ENCODE measurements at places on chromosomes 2 and 18.

DNA sequence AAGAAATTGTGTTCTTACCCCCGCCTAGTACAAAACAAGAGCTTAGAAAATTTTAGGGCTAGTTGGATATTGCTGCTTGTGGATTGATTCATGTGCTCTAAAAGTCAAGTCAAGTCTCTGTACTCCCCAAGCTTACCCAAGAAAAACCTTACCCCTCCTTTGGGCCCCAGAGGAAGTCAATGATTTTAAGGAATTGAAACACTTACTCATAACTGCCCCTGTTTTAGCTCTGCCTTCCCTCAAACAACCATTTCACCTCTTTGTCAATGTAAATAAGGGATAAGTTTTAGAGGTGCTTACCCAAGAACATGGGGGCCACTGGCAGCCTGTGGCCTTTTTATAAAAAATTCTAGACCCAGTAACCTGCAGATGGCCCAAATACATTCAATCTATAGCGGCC lies 136.6 kb upstream of the RMP24 start:
- DNase-seq, result no peak

DNA sequence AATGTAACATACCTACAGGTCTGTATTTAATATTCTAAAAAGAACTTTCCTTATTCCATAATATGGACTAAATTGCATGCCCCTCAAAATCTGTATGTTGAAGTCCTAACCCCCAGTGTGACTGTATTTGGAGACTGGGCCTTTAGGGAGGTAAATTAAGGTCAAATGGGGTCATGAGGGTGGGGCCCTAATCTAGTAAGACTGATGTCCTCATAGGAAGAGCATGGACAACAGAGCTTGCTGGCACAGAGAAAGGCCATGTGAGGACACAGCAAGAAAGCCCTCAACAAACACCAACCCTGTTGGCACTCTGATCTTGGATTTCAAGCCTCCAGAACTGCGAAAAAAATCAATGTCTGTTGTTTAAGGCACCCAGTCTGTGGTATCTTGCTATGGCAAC lies 18.6 kb downstream of the SF3B1 start:
- DNase-seq, result no peak

GRCh38 chr2:111118981-111119821 lies 1.5 kb upstream of the BCL2L11 start:
- DNase-seq, result no peak

DNA sequence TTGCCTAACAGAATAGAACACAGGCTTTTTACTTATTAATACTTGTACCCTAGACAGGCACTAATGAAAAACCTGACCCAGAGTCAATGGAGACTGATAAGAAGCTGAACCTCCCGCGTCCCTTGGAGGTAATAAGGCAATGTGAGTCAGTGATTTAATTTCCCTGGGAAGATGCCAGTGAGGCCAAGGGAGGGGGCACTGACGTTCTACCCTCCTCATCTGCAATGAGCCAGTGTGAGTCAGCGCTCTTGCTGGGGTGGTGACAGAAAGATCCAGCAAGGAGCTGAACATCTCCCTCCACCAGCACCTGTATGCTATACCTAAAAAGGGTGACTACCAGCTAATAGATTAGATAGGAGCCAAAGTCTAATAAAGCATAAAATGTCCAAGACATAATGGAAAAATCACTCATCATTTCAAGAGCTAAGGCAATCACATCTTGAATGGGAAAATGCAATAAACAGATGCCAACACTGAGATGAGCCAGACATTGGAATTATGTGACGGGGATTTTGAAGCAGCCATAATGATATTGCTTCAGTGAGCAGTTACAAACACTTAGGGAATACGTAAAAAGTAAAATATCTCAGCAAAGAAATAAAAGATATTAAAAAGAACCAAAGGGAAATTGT lies 116.9 kb downstream of the TPGS2 start:
- no peak for DNase-seq

GRCh38 chr2:235582729-235583128 lies 88.9 kb downstream of the AGAP1 start:
- no peak for DNase-seq

DNA sequence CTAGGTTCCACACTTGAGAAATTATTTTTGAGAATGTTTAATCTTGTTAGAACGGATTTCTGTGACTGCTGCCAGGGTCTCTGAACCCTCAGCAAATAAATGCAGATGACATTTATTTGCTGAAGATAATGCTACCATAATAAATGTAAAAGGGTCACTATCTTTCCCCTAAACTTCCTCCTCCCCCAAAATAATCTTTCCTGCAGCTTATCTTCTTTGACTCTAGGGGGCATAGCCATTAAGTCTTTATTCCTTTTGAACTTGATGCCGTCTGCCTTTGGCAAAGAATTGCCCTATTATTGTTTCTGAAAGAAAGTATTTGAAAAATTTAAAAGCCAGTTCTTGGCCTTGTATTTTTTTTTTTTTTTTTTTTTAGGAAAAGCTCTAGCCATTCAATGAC lies 63.6 kb upstream of the ACSL3 start:
- no peak for DNase-seq

- no peak for DNase-seq
Measured at GRCh38 chr2:85994897-85995647, 106.3 kb upstream of the ST3GAL5 start.

DNA sequence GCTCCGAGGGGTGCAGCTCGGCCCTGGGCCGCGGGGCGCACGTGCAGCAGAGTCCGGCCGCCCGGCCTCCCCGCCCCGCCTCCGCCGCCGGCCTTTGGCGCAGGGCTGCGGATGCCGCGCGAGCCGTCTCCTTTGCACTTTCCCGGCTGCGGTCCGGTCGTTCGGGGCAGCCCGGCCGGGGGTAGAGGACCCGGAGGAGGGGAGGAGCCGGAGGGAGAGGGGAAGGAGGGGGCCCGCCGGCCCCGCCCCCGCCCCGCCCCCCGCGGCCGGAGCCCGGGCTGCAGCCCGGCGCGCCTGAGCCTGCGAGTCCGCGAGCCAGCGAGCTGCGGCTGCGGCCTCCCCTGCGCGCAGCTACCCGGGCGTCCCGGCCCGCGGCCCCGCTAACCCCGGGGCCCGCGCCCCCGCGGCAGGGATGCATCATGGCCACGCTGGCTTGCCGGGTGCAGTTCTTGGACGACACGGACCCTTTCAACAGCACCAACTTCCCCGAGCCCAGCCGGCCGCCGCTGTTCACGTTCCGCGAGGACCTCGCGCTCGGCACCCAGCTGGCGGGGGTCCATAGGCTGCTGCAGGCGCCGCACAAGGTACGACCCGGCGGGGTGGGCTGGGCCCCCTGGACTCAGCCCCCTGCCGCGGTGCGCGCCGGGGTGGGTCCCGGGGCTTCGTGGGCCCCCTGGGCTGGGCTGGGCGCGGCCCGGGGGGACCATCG lies at the start of gene FHOD3:
Gene FHOD3, plus strand, starts transcription at position 297 of the 709 bp plus-strand sequence. Its CDS starts 123 bp downstream, at position 420.
- no peak for DNase-seq

DNA sequence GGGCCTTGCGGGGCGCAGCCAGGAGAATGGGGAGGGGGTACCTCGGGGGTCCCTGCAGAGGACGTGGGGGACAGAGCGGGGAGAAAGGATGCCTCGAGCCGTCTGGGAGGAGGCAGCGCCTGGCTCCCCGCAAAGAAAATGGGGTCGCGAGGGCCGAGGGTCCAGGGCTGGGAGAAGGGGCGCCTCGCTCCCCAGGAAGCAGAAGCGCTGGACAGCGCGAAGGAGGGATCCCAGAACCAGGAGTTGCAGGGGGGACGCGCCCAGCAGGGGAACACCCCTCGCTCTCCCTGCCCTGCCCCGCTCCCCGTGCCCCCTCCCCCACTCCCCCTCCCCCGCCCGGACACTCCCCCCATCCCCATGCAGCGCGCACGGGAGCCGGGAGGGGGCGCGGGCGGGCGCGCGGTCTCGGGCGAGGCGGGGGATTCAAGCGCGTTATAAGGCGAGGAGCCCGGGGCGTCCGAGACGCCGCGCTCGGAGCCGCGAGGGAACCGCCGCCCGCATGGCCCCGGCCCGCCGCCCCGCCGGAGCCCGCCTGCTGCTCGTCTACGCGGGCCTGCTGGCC lies at the start of gene ERFE:
Gene ERFE, plus strand, starts transcription at position 462 of the 562 bp plus-strand sequence. Its CDS starts 38 bp downstream, at position 500.
- DNase-seq, result no peak

DNA sequence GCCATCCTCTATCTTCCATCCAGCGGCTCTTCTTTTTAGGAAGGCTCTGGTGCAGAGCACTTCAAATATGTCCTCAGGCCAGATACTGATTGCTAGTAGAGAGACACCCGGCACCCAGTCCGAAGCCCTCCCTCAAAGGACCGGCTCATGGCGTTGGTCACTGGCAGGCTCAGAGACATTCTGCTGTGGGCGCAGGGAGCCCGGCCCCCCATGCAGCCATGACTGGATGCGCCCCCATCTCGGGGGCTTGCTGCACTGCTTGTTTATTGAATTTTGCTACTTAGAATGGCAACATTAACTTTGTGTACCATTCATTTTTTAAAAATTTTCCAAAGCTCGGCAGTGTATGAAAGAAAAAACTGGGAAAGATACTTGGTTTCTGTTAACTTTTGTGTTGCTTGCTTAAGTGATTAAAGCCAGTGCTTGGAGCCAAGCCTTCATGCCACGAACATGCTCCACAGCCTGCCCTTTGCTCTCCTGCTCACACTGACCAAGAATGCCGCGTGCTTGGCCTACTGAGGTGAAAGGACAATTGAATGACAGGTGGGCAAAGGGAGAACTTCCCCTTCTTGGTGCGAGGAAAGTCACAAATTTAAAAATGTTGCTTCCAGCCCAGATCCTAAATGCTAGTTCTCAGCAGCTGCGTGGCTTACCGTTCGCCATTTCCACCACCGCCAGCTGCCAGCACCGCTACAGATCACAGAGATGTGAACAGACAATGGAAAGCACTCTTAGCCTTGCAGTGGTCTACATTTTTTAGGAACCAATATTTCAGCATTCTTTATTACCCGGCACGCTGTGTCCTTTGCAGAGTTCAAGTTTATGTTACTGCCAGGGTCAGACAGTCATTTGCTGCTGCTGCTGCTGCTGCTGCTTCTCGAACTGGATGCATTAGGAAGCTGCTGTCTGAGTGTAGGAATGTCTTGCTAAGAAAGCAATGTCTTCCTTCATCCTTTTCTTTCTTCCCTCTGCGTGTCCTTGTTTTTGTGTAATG lies 76.7 kb downstream of the FAM210A start:
- DNase-seq, result no peak

DNA sequence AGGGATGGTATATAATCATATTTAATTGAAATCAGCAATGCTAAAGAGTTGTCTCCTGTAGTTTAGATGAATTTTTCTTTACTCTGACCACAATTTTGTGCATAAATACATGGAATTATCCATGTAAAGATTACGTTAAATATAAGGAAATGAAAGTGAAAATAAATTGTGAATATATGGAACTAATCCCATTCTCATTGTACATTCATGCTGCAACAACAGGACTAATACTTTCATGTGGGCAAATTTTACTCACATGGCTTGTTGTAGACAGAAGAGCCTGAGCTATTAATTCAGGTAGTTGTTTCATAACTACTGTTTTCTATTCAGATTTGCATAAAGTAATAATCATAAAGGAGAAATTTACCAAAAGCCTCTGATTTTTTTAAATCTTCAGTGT lies 357.8 kb downstream of the ARHGAP15 start:
- DNase-seq, result no peak

- no peak for DNase-seq
Measured at GRCh38 chr2:235508371-235509160, 14.7 kb downstream of the AGAP1 start.

- DNase-seq, result no peak
Measured at GRCh38 chr2:31057691-31058090, 80.5 kb downstream of the GALNT14 start.

GRCh38 chr2:156181208-156181607 lies 151.3 kb downstream of the NR4A2 start:
- DNase-seq, result no peak

DNA sequence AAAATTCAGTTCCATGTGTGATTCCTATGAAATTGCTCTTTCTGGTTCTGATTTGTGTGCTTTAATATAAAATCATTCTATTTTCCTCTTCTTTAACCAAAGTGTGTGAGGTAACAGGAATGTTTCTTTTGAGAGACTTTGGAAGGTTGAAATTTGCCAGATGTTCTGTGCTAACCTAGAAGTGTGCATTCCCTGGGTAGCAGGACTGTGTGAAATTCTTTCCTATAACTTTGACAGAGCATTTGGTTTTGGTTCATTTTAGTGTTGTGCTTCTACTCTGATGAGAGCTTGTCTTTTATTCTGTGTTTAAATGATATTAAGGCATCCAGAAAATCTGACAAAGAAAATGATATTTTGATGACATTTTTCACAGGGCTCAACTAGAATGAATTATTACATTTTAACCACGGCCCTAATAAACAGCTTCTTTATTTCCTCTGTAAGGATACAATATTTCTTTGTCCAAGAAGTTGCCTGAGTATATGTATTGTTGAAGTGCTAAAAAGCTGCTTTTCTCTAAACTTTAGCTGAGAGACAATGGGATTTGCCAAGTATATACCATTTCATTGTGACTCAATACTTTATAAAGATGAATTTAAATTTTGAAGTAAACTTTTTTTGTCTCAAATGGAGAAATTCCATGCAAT lies 34.7 kb upstream of the DLX1 start:
- no peak for DNase-seq

- no peak for DNase-seq
Measured at GRCh38 chr2:121102941-121103340, 182.1 kb downstream of the TFCP2L1 start.

GRCh38 chr2:191926671-191927070 lies 79.8 kb upstream of the CAVIN2 start:
- DNase-seq, result no peak

DNA sequence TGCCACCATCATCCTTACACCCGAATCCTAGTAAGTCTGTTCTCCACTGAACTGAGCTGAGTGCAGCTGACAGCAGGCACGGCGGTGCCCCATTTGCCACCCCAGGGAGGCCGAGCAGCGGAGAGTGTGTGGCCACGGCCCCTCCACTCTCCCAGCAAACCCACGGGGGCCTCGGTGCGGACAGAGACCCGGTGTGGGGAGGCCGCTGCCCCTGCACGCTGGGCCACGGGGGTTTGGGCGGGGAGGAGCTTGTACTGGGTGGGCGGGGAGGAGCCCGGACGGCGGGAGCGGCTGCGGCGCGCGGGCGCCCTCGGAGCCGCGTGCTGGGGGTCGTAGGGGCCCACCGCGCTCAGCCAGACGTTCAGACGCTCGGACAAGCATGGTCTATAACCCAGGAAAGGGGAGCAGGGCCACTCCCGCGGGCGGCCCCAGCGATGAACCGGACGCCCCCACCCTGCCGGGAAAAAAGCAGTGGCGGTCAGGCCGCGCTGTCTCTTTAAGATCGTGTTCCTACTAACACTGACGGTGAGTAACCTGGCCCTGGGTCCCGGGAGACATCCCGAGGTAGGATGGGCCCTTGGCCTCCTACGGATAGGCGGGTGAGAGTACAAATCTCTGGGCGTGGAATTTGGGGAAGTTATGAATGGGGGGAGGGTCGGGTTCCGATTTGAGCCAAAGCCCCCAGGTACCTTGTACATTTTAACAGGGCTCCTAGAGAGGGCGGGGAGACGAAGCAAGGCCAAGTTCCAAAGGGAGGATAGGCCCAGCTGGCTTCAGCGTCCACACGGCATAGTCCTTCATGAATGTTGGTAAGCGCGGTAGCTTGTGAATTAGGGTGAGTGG lies at the start of gene ITPRIPL1:
Gene ITPRIPL1, plus strand, starts transcription at position 277 of the 843 bp plus-strand sequence. Its CDS starts 523 bp downstream, at position 800.
- no peak for DNase-seq

Data from T follicular helper cell (primary cell).